ENCODE measurements at places on chromosomes 5 and 9.

DNA sequence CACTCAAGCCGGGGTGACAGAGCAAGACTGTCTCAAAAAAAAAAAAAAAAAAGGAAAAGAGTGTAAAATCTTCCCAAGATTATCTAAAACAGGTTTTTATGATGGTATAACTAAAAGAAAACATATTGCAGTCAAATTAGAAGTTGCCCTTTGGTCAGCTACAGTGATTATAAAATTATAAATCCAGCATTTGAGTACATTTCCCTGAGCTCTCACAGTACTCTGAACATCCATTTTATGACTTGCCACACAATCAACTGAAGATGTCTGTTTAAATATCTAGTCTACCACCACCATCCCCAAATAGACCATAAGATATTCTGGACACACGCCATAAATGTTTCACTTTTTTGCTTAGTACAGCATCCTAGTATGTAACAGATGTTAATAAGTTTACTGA, 77.0 kb downstream of the CSF2 start:
- DNase-seq: no peak

- DNase-seq: no peak
Observed at GRCh38 chr9:111349766-111350165, 19.7 kb upstream of the OR2K2 start.

GRCh38 chr5:88377705-88378656, 109.3 kb upstream of the TMEM161B start:
- no peak for DNase-seq

- peak; percentile 86 for DNase-seq
Observed at GRCh38 chr5:168793841-168794837, 215.0 kb upstream of the PANK3 start.

DNA sequence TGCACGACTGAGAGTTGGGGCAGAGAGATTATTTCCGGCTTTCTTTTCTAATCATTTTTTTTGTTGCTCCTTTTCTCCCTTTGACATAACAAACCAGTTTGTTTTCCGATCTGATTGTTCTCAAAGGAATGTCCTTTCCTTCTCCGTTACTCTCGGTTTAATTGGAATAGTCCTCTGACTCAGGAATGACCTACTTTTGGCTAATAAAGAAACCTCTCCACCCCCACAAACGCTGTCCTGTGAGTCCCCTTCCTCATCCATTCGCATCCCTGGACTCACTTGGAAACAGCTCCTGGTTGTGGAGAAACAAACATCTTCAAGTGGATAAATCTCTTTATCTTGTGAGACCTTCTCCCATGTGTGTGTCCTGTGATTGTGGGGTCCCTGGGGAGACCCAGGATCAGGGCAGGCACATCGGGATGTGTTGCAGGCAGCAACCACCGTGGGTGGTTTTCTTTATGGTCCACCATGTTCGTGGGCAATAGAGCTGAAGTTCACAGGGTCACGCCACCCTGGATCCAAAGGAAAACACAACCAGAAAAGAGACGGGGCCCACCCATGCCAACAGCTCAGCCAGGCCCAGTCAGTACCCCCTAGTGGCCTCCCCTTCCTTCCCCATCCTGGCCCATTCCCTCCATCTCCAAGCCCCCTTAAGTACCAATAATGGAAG, 45.2 kb upstream of the NEK6 start:
- no peak for DNase-seq

DNA sequence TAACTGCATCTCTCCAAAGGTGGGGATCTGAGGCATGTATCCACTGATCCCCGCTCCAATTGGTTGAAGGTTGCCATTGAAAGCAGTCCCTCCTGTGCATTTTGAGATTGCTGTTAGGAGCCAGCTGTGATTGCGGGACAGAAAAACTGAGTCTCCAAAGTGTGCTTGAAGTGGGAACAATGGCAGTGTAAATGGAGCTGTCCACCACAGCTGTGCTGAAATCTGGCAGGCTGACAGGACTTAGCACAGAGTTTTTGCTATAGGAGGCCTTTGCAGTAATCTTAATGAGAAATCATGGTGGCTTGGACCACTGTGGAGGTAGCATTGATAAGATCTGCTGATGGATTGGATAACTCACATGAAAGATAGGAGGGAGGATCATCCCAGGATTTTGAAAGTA, 3.3 kb downstream of the RNF20 start:
- DNase-seq: no peak

DNA sequence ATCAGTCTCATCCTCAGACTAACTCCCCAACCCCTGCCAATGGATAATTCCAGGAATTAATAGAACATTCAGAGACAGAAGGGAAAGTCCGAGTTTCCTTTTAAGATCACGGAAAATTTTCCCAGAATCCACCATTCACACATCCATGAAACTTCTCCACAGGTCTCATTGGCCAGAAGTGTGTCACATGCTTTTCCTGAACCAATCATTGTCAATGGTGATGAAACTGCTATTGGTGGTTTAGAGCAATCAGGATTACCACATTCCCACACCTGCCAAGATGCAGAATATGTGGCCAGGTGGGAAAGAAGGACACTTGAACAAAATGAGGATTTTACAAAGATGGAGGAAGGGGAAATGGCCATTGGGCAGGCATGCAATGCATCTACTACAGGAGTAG, 29.3 kb upstream of the SNX2 start:
- no peak for DNase-seq

- no peak for DNase-seq
Observed at GRCh38 chr9:77896938-77897667, 134.5 kb downstream of the GNAQ start.
